CD4-positive, alpha-beta T cell treated with Interleukin-21 for 1 hour (primary cell): ENCODE measurements at places on chromosomes 4 and X.

- DNase-seq: no peak
These were observed 13.0 kb upstream of the PLAC1 start for GRCh38 chrX:134671294-134671693.

GRCh38 chr4:141075553-141075952 is 57.7 kb downstream of the RNF150 start:
- DNase-seq: no peak

- no peak for DNase-seq
These were observed 283.8 kb upstream of the ARSJ start for GRCh38 chr4:114263233-114263632.

DNA sequence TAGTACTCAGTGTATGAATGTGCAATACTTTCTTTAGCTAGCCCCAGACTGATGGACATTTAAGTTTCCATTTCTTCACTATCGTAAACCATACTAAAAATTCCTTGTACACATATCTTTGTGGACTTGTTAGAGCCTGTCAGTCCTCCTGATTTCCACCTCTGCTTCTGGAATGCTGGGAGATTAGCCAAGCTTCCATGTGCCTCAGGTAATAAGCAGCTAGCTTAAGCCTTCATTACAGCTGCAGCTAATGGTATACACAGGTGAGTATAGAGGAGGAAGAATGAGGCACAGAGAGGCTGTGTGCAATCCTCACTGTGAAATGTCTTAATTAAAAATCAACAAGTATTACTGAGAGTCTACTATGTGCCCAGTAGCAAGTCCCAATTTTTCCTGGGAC is 9.8 kb downstream of the SMIM9 start:
- DNase-seq: no peak

- no peak for DNase-seq
These were observed 10.9 kb upstream of the DCTD start for GRCh38 chr4:182928061-182928460.

GRCh38 chr4:38101563-38101962 is 141.4 kb downstream of the PTTG2 start:
- no peak for DNase-seq

- peak; percentile 84 for DNase-seq
These were observed 280.3 kb downstream of the INPP4B start for GRCh38 chr4:142565771-142566170.

GRCh38 chr4:89000844-89001360 is 56.1 kb downstream of the FAM13A start:
- no peak for DNase-seq

DNA sequence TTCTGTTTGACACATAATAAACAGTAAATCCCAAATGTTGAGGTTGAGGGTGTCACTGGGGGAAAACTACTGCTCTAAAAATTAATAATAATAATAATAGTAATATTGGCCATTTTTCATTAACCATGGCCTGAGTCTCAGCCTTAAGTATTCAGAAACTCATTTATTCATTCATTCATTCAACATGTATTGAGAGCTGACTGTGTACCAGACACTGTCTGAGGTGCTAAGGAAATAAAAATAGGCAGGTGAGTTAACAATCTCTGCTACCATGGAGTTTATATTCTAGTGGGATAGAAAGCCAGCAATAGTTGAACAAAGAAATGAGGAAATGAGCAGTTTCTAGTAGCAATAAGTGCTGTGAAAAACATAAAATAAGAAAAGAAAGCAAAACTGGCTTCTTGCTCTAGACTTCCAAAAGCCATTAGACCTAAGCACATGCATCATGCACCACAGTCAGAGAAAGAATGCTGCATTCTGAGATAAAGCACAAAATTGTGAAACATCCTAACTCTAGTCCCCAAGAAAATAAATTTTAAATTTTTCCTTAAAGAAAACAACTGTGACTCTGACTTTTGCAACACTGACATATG is 278.7 kb downstream of the RCHY1 start:
- DNase-seq: no peak

GRCh38 chrX:68433155-68433980 is at the start of gene OPHN1:
Gene OPHN1, minus strand, starts transcription at chrX:68433495. Its CDS starts 475 bp downstream, at chrX:68433020.
- DNase-seq: no peak

- DNase-seq: no peak
These were observed 94.3 kb downstream of the FAM193A start for GRCh38 chr4:2630556-2631273.

DNA sequence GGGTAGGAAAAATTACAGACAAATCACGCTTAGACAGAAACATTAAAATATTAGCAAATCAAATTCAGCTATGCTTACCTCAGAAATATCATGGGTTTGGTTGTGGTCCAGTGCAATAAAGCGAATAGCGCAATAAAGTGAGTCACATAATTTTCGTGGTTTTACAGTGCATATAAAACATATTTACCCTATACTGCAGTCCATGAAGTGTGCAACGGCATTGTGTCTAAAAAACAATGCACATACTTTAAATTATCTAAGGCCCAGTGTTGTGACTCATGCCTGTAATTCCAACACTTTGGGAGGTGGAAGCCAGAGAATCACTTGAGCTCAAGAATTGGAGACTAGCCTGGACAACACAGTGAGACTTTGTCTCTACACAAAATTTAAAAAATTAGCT is 195.7 kb upstream of the IL1RAPL1 start:
- no peak for DNase-seq

DNA sequence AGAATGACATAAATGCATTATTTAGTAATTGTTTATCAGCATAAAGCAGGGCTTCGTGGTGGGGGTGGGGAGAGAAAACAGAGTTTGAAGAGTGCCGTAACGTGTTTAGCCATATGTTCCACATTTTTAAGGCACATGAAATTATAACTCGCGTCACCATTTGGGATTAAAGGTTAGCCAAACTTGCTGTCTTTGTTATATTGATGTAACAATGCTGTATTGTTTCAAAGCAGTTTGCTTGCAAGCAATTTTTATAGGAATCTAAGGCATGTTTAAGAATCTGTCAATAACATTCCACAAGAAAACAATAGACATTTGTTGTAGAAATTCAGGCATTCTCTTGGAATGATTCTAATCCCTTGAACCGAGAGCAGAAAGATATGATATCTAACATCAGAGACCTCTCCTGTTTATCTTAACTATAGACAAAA is 78.3 kb downstream of the CLDN22 start:
- no peak for DNase-seq

GRCh38 chrX:85499400-85499799 is 119.9 kb upstream of the POF1B start:
- no peak for DNase-seq

GRCh38 chrX:9682861-9683260 is 82.8 kb downstream of the GPR143 start:
- no peak for DNase-seq

- peak; percentile 14 for DNase-seq
These were observed 201.0 kb upstream of the ARSJ start for GRCh38 chr4:114180481-114180880.

- peak; percentile 45 for DNase-seq
These were observed 60.1 kb downstream of the TSC22D3 start for GRCh38 chrX:107715331-107716117.

DNA sequence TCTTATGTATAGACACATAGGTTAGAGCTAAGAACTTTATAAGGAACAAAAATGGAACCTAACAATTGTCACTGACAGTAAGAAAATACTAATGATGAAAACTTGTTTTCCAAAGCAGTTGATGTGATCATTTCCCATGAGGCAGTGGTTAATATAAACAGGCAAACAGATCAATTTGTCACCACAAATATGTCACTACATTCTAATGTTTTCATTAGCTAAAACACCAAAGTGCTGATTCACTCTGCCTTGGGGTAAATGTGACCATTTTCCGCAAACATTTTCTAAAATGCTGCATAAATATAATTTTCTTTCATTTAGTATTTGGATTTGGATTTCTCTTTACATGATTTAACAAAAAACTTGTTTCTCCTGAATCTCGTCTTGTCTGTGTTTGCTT is 408.9 kb upstream of the CTSO start:
- no peak for DNase-seq

GRCh38 chr4:102400898-102401297 is 55.6 kb upstream of the SLC39A8 start:
- DNase-seq: no peak

GRCh38 chr4:24394041-24394440 is 190.3 kb downstream of the DHX15 start:
- DNase-seq: no peak

DNA sequence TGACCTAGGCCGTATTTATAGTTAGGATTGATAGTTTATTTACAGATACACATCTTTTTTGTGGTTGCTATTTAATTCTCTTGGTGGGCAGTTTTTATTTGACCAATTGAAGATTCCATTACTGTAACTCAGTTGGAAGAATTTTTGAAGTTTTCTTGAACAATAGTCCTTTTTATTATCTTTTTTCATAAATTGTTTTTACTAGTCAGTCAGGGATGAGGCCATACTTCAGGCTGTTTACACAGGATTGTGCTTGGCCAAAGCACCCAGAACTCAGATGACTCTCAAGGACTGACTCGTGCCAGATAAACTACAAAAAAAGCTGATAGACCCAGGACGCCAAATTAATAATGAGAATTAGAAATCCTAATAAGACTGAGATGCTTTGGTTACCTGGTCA is 7.0 kb downstream of the HERC3 start:
- no peak for DNase-seq

- no peak for DNase-seq
These were observed 8.7 kb downstream of the ATP5ME start for GRCh38 chr4:665381-665750.

DNA sequence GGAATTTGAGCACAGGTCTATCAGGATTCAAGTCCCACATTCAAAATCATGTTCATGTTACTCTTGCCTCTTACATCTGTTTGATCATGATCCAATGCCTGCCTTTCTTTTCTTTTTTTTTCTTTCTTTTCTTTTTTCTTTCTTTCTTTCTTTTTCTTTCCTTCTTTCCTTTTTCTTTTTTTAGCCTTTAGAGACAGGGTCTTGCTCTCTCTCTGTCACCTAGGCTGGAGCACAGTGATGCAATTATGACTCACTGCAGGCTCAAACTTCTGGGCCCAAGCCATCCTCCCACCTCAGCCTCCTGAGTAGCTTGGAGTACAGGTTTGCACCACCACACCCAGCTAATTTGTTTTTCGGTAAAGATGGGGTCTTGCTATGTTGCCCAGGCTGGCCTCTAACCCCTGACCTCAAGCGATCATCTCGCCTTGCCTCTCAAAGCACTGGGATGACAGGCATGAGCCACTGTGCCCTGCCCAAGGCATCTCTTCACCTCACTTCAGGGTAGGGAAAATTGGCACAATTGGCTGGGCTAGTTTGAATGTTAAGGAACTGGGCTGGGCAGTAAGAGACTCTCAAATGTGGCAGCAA is 359.2 kb downstream of the FBXW7 start:
- DNase-seq: no peak
